KBM-7 (cell line): ENCODE measurements at places on chromosomes 4 and X.
A peak's percentile ranks its signal among the peaks of the same experiment; 100 is the strongest.

- DNase-seq: no peak
Observed at GRCh38 chr4:158857951-158858350, 89.1 kb downstream of the FNIP2 start.

DNA sequence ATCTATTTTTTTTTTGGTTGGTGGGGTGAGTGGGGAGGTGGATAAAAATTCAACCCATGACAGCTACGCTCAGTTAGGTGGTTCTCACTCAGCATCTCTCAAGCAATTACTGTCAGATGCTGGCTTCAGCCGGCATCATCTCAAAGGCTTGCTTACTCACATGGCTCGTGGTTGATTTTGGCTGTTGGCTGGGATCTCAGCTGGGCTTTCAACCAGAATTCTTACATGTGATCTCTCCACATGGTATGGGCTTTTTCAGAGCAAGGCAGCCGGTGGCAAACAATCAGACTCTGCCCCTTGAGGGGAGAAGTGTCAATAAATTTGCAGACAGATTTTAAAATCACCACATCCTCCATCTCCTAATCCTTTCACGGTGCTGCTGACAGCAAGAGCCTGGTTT, 47.2 kb downstream of the SLC34A2 start:
- no peak for DNase-seq

DNA sequence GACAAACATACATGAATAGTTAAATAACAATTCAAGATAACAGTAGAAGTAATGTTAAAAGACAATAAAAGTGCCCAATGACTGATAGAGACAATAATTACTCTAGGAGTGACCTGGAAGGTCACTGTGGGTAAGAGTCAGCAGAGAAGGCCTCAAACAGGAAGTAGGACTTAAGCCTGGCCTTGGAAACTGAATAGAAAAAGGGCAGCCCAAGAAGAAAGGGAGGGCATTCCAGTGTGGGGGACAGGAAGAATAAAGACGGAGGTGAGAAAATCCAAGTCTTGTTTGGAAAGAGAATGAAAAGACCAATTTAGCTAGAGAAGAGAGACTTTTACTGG, 6.0 kb downstream of the P2RY4 start:
- no peak for DNase-seq

DNA sequence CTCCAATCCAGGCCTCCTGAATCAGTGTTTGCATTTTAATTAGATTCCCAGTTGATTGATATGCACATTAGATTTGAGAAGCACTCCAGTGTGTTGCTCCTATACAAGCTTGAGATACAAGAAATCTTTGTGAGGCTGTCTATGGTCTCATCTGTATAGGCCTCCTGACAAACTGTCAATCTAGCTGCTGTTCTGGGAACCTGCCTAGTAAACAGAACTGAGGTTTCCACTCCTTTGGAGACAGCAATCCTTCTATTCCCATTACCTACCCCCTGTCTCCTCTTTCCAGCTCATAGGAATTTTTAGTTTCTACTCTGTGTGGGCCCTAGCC, 306.1 kb upstream of the EMCN start:
- DNase-seq: no peak

GRCh38 chr4:135192751-135193535, 991.4 kb upstream of the PABPC4L start:
- DNase-seq: no peak

DNA sequence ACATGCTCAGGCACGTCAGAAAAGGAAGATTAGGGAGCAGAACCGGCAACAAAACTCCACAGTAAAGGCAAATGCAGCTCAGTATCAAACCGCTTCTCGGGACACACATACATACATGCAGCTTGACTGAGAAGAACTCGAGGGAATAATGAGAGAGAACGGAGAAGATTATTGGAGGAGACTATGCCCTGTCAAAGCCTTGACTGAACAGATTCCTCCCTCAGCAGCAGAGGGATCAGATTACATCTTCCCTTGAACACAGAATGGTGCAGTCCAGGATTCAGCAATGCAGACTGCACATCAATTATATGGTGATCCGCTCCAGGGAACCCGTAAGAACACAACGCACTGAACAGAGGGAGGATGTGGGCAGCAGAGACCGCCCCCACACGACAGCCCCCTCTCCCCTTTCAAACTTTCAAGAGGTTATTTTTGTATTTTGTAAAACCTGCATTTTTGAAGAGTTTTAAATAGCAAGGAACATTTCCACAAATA, 183.2 kb downstream of the FBXW7 start:
- peak; percentile 60 for DNase-seq

GRCh38 chrX:134461437-134461836, 1.5 kb downstream of the HPRT1 start:
- DNase-seq: no peak

DNA sequence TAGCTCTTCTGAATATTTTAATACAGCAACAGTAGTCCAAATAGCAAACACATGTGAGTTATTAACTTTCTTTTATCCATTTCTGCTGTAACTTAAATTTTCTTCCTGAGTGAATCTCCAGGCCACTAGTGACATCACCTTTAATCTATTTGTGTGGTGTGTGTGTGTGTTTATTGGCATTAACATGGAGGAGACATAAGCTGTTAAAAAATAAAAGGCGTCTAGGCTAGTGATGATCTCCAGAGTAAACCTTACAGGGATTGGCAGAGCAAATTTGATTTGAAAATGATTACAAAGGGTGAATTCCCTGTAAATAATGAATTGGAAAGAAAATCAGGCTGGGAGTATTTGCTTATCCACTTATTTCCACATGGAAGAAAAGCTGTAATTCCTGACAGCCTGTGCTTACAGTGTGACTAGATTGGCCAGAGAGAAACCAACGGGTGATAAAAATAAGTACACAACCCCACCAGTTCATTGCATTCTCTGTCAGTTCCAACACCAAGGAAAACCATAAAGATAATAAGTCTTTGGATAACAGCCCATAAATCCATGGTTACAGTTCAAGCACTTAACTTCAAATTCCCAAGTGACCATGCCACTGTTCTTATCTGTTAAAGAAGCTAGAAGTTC, 186.1 kb downstream of the ENOX2 start:
- DNase-seq: no peak

DNA sequence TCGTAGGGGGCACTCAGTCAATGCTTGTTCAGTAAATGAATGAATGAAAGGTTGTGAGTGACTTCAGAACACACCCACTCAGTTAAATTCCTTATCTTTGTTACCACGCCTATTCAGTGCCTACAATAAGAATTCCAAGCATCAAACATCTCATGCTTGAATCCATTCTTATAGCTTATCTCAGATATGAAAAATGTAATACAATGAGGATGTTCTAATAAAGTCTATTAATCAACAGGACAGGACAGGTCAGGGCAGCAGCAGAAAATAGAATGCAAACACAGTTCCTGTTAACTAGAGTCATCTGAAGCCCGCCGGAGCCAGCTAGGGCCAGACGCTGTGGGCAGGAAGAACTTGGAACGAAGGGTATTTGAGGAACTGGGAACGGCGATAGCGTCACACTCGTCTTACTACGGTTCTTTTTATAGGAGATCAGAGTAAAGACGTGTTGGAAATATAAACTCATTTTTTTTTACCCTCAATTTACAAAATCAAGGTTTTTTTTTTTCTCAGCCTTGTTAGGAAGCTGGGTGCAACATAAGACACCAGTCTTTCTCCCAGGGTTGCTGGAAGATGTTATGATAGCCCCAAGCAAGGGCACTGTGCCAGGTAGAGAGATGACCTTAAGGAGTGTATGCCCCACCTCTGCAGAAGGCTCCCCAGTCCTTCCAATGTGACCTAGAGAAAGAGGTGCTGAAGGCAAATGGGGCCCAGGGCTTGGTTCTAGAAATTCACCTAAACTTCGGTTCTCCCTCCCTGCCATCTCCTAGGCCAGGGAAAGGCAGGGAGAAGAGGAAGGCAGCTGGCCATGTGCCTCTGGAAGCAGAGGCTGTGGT, 48.3 kb downstream of the SEL1L3 start:
- no peak for DNase-seq

DNA sequence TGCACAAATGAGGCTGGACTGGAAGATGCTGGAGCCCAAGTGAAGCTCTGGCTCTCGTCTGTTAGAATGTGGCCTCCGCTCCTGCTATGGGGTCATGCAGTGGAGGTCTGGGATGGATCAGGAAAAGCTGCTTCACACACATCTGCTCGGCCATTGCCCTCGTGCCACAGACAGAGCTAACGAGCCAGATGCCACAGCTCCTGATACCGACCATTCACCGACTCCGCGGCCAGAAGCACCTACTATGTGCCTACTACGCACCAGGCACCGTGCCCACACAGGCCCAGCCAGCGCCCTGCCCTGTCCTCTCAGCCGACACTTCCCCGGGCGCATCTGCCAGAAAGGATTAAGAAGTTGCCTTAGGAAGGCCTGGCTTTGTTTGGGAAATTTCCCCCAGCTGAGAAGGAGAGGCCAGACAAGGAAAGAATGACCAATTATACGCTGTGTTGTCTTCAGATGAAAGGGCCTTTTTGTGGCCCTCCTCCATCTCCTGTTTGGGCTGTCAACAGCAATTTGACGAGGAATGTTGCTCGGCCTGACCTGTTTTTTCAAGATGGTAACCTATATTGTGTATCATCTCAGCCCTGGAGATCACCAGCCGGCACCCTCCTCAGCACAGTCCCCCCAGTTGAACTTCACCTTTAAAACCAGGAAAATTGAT, 34.3 kb downstream of the HMX1 start:
- DNase-seq: no peak

DNA sequence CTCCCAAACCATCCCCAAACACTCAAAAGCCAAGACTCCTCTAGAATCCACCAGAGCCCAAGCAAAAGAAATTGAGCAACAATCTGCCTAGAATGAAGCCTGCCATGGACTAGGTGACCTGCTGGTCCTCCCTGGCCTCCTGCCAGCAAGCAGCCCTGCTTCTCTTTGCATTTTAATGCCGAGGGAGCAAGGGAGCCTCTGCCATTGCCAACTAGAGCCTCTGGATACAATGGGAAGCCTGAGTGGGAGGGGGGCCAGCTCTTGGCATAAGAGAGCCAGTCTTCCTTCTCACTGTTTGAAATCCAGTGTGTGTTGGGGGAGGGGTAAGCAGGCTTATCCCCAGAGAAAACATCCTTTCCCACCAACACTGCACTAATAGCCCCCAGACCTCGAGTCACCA, 1.5 kb upstream of the GDPD2 start:
- no peak for DNase-seq
